RPMI7951 (cell line): ENCODE measurements at places on chromosomes 1 and 21.
A peak's percentile ranks its signal among the peaks of the same experiment; 100 is the strongest.

GRCh38 chr1:94248956-94249688, 11.7 kb upstream of the ARHGAP29 start:
- no peak for DNase-seq

- no peak for DNase-seq
Measured at GRCh38 chr1:12708396-12709090, 7.4 kb upstream of the AADACL3 start.

- no peak for DNase-seq
Measured at GRCh38 chr1:41856151-41856943, 62.4 kb downstream of the HIVEP3 start.

- DNase-seq = peak; percentile 88
Measured at GRCh38 chr1:36323636-36324352, at the start of gene EVA1B. Gene EVA1B, minus strand, starts transcription at chr1:36323645. Its CDS starts 608 bp downstream, at chr1:36323037.

- DNase-seq = no peak
Measured at GRCh38 chr21:32951041-32951440, 74.7 kb upstream of the OLIG2 start.

- peak; percentile 45 for DNase-seq
Measured at GRCh38 chr21:32328595-32328994, 29.9 kb downstream of the MRAP start.

GRCh38 chr1:157042846-157043245, 2.7 kb downstream of the ARHGEF11 start:
- no peak for DNase-seq

- DNase-seq = peak; percentile 75
Measured at GRCh38 chr1:246794828-246795671, 70.8 kb downstream of the SCCPDH start.

DNA sequence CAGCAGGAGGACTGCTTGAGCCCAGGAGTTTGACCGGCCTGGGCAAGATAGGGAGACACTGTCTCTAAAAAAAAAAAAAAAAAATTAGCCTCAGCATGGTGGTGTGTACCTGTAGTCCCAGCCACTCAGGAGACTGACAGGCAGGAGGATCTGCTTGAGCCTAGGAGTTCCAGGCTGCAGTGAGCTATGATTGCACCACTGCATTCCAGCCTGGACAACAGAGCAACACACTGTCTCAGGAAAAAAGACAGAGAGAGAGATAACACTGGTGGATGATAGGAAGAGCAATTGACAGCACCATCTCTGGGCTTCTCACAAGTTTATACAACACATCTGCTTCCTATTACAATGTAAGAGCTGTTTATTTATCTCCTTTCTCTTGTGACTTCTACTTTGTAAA, 2.4 kb upstream of the RNU11 start:
- DNase-seq = no peak

DNA sequence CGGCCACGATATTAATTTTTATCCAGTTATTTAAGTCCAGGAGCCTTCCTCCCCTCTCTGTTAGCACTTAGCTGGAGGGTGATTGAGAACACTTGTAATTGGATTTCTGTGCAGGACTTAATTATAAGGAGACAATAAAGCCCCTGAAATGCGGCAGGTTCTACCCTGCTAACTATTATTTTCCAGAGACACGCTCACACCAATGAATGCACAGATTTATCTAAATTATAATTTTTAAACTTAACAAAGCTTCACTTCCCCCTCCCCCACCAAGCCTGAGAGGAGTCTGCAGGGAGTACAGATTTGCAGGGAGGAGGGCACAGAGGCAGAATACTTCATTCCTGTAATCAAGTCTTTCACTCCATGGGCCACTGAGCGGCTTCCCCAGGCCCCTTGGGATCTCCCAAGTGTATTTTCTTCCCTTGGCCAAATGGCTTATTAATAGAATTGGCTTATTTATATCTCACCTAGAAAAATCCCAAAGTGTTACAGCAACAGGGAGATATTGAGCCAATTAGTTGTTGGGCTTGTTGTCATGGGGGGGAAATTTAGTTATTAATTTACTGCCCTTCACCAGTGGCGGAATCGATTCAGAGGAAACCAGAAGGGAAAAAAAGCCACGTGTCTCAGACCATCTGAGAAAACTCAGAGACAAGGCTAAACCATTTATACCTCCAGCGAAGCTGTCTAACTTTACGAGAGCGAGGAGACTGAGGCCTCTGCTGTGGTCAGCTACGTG, 99.0 kb upstream of the CD34 start:
- no peak for DNase-seq

DNA sequence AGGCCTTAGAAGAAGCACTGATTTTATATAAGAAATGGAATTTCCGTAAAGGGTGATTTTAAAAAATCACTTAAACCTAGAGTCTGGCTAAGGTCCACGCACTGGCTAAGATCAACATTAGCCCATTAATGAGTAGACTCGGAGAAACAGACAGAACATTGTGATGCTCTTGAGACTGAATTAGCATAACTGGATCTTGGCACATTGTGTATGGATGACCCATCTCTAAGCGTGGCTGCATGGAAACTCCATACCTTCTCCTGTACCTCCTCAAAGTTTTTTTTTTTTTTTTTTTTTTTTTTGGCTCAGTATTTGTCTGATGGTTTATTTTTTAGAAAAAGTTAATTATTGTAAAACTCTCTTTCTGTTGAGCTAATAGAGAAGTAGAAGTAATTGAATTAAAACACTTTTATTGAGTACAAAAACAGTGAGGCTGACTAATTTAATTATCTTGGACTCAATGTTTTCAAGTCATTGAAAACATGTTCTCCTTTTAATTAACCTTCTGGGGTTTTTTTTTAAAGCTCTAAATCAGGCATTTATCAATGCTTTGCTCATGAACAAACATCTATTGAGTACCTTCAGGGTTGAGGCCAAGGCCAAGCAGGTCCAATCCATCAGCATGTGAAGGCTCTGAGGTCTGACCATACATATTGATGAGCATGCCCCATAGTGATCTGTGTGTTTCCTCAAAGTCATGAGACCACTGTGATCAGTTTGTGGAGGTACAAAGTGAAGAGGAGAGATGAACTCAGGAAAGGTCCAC, 74.0 kb downstream of the TLR5 start:
- DNase-seq = no peak

DNA sequence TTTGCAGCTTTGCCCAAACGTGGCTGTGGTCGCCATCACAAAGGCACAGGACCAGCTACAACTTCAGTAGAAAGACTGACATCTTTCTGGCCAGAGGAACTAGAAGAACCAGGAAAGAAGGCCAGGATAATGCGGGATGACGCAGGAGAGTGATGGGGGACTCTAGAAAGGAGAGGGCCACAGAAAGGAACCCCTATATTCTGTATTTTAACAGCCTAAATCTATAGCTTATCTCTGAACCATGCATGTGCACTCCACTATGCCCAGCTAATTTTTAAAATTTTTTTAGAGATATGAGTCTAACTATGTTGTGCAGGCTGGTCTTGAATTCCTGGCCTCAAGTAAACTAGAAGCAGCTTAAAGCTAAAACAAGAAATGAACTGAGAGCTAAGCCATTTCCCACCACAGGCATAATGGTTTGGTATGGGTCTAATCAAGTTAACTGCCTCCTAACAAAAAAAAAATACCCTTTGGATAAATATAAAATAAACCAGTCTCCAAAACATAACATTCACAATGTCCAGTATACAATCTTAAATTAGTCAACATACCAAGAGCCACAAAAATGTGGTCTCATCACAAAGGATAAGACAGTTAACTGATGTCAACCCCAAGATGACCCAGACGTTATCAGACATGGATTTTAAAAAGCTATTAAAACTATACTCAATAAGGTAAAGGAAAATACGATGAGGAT, 18.0 kb downstream of the LTN1 start:
- DNase-seq = no peak

- no peak for DNase-seq
Measured at GRCh38 chr1:65471213-65471833, 50.9 kb downstream of the LEPR start.

GRCh38 chr1:87560601-87561360, 232.1 kb downstream of the LMO4 start:
- DNase-seq = no peak

- no peak for DNase-seq
Measured at GRCh38 chr1:232789651-232790050, 15.6 kb upstream of the MAP10 start.

DNA sequence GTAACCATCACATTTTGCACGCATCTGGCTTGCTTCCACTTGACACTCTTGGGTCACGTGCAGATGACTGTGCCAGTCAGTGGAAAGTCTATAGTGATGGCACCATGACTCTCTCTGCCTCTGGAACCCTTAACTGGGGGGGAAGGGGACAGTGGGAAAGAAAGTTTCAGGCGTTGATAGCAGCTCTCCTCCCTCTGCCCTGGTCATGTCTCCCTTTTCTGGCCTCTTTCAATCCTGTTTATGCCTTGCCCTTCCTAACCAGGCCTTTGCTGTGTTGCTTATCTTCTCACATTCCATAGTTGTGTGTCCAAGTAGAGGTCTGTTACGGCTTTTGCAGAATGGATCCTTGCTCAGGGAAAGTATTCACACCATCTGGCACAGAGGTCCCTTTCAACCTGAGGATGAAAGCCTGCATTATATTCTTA, 93.5 kb downstream of the NRDC start:
- peak; percentile 49 for DNase-seq

DNA sequence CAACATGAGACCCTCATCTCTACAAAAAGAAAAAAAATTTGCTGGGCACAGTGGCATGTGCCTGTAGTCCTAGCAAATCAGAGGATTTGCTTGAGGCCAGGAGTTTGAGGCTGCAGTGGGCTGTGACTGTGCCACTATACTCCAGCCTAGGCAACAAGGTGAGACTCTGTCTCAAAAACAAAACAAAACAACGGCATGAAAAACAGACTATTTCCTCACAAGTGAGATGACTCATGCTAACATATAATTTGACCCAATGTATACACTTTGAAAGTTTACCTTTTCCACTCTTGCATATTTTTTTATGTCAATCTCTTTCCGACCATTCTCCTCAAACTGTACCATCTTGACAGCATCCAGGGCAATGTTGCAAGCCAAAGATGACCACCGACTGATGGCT, 17.5 kb downstream of the CCT3 start:
- DNase-seq = no peak

GRCh38 chr1:212525479-212526110, 83.0 kb upstream of the ATF3 start:
- DNase-seq = peak; percentile 65

DNA sequence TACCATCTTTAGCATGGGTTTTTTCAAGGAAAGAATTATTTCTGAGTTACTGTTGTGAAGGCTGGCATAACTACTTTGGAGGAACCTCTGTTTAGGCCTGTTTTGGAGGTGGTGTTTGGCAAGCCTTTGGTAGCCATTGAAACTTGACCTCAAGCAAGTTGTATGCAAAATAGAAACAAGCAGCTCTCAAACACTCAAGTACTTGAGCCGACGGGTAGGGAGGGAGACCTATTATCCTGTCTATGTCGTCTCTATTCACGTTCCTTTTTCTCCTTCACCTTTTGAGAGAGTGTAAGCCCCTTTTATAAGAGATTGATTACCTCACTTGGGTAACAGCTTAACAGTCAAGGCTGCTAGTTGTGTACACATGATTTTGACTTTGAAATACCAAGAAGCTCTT, 878.3 kb upstream of the CXADR start:
- no peak for DNase-seq

GRCh38 chr1:211579440-211580302, 710 bp upstream of the SLC30A1 start:
- DNase-seq = peak; percentile 58

GRCh38 chr1:87052400-87052799, 138.0 kb downstream of the HS2ST1 start:
- DNase-seq = no peak

DNA sequence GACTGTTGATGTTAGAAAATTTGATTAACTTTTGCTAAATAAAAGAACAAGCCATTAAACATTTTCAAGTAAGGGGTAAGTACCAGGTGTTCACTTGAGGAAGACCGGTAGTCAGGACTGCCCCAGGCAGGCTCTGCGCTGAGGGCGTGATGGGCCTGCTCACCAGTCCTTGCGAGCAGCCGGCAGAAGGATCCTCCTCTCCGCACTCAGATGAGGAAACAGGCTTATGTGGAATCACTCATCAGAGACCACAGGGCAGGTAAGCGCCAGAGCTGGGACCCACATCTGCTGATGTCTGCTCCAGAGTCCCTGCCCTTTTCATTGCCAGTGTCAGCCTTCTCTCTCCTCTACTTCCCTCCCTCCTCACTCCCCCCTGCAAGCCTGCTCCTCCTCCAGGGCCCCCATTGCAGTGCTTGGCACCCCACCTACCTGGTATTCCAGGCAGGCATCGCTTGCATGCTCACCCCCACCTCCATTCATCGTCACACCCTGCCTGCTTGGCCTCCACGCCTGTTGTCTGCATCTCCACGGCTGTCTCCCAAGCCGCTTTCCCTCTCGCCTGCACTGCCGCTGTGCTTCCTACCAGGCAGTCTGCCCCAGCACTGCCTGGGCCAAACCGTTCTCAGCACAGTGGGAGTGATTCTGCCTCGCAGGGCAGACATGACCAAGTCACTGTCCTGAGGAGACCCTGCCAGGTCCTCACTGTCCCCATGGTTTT, 24.7 kb upstream of the KDM4A start:
- no peak for DNase-seq

GRCh38 chr21:35775778-35776544, 284.4 kb downstream of the SETD4 start:
- no peak for DNase-seq

GRCh38 chr1:15423355-15424077, 13.8 kb downstream of the EFHD2 start:
- peak; percentile 61 for DNase-seq

- DNase-seq = no peak
Measured at GRCh38 chr1:7884757-7885156, 31.9 kb upstream of the UTS2 start.

DNA sequence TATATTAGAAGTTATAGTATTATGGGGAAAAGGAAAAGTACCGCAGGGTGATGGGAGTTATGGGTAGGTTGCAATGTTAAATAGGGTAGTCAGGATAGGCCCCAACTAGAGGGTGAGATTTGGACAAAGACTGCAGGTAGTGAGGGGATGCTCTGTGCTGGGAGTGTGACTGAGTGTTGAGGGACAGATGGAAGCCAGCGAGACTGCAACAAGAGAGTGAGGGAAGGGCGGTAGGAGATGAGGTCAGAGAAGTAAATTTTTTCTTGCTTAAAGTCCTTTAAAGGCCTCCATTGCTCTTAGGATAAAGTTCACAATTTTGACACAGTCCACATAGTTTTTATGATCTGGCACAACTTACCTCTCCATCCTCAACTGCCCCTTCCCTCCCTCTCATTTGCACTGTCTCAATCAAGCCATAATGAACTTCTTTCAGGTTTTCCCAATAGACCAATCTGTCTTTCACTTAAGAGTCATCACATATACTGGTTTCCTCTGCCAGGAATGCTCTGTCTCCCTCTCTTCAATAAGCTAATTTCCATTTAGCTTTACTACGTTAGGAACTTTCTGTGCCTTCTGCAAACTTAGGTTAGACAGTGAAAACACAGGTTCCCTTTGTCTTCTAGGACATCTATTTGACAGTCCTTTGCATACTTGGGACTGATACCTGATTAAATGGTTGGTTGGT, 237.7 kb upstream of the CACYBP start:
- DNase-seq = no peak
